ENCODE measurements at places on chromosomes 7 and 10.

DNA sequence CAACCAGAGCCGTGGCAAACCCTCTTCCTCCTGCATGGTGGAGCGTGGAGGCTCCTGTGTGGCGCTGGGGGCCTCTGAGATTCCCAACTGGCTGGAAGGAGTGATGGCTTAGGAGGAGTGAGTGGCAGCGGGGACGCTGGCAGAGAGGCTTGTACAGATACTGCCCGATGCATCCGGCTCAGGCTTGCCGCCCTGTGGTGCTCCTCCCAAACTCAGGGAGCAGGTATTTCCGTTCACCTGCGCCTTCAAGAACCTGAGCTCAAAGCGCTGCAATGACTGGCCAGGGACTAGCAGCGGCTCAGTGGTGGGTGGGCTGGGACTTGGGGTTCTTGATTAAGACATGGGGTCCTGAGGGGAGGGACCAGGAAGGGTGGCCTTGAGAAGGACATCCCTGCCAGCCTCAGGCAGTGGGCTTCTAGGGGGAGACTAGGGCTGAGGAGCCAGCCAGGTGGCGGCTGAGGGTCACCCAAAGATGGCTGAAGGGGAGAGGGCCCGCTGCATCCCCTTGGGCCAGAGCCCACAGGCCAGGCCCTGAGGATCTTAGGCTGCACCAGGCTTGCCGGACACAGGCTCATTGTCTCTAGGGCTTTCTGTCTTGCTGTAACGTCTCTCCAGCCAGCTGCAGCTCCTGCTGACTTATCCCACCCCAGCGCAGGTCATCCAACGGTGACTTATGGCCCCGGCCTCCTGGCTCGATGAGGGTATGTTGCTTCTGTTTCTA is 3.2 kb downstream of the ZNF775 start:
- DNase-seq = no peak

- no peak for DNase-seq
Observed at GRCh38 chr10:78860260-78860914, 208.4 kb upstream of the ZMIZ1 start.

GRCh38 chr7:133360201-133360600 is 107.3 kb downstream of the EXOC4 start:
- DNase-seq = no peak

GRCh38 chr7:33849971-33850559 is 55.3 kb upstream of the BMPER start:
- DNase-seq = no peak

DNA sequence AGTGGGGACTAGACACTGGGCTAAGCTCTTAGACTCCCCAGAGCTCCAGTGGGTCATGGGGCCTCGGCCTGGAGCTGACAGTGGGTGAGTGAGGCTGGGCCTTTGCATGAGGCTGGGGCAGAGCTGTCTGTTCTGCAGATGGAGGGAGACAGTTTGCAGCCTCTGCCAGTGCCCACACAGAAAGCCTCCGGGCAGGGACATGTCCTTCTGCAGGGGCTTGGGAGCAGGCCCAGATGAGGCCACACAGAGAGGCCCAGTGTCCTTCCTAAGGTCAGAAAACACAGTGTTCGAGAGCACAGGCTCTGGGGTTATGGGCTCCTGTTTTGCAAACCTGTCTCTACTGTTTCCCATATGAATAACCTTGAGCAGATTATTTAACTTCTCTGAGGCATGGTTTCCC is 25.1 kb upstream of the HK1 start:
- no peak for DNase-seq

DNA sequence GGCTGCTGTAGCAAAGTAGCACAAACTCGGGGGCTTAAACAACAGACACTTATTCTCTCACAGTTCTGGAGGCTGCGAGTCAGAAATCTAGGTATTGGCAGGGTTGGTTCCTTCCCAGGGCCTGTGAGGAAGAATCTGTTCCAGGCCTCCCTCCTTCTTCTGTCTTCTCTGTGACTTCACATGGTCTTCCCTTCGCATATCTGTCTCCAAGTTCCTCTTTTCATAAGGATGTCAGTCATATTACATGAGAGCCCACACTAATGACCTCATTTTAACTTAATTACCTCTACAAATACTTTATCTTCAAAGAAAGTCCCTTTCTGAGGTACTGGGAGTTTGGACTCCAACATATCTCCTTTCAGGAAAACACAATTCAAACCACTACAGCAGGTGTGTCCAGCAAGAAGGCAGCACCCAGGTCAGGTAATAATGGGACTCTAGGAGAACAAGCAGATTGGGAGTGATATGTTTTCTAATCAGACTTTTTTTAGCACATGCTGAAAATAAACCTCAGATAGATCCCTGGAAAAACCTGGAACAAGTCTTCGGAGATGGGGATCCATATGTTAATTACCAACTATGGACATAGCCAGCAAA is 11.7 kb downstream of the CREB5 start:
- DNase-seq = no peak

DNA sequence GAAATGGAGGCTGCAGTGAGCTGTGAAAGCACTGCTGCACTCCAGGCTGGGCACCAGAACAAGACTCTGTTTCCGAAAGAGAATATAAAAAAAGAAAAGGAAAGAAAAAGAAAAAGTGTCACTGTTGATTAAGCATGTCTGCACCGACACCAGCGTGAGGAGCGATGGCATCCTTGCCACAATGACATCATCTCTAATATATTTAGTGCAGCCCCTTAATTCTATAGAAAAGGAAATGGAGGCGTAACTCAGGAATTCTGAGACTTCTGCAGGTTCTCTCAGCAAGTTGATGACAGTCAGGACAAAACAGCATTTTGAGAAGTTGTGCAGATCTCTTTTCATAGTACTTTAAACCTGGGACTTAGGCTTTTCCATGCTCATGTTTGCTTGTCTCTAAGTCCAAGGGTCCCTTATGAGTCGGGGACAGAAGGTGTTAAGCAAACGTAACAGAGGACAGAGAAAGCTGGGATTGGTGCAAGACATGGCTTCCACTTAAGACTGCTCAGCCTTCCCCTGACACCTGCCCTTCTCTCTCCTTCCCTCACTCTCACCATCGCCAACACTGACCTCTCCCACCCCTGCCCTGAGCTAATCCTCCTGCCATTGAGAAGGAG is 16.9 kb upstream of the ANKRD1 start:
- DNase-seq = no peak

DNA sequence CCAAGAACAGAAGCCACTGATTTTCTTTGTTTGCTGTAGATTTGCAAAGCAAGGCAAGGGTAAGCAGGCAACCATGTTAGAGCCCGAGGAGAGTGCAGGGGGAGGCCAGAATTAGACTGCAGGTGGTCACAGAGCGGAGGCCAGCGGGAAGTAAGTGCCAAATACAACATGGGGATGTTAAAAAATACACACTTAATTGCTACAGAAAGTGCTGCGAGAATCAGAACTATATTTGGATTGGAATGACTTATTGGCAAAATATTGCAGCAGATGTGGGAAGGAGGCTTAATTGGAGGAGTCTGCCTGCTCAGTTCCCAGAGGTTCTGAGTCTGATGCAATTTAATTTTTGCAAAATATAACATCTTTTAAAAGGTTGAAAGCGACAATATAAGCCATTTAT is 49.7 kb upstream of the ADCY1 start:
- no peak for DNase-seq

DNA sequence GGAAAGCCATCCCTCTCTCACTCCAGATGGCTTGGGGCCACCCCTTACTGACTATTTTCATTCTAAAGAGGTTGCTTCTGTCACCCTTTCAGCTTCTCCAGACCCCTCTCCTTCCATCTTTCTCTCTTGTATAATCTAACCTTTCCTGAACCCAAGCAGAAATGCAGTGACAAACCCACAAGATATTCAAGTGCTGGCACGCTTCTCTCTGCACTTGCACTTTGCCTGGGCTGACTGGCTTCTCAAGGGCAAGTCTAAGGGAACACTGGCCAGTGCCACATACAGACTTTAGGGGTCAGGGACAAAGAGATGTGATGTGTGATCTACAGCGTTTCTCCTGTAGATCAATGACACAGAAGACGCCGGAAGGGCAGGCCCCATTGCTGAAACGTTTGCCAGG is 150.4 kb upstream of the LANCL2 start:
- DNase-seq = no peak

DNA sequence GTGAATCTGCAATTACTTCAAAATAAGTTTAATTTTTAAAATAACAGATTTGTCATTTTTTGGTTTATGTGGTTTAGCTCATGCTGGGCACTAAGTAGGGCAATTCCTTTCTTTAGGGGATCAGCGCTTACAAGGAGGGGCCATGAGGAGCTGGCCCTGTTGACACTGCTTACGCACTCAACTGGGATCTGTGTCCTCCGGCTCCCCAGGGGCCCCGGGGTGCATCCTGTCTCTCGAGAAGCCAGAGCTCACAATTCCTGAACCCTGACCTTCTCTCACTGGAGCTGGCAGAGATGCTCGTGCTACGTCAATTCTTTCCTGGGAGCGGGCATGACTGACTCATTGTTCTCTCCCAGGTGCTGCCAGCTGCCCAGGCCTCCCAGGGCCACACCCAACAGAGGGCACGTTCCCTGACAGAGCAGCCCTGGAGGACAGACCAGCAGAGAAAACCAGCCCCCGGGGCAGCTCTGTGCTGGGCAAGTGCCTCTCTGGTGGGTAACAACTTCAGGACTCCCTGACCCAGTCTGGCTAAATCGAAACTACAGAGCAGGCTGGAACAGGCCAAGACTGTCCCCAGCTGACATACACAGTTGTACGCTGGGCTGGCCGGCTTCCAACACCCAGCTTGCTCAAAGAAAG is 36.8 kb downstream of the CTBP2 start:
- DNase-seq = peak; percentile 90

- no peak for DNase-seq
Observed at GRCh38 chr7:12469568-12469967, 65.9 kb upstream of the VWDE start.

- DNase-seq = no peak
Observed at GRCh38 chr10:23479798-23480473, 41.1 kb downstream of the OTUD1 start.

DNA sequence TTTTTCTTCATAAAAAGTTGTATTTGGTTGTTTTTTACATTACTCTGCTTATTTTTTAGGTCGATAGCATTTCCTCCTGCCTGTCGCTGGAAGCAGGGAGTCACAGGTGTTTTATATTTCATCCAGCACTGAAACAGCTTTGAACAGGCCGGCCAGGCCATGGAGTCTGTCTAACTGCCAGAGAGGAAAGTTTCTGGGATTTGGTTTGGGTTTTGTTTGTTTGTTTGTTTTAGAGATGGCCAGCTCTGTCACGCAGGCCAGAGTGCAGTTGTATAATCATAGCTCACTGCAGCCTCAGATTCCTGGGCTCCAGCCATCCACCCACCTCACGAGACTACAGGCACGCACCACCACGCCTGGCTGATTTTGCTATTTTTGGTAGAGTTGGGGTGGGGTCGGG is 23.4 kb downstream of the PROSER2 start:
- DNase-seq = no peak

DNA sequence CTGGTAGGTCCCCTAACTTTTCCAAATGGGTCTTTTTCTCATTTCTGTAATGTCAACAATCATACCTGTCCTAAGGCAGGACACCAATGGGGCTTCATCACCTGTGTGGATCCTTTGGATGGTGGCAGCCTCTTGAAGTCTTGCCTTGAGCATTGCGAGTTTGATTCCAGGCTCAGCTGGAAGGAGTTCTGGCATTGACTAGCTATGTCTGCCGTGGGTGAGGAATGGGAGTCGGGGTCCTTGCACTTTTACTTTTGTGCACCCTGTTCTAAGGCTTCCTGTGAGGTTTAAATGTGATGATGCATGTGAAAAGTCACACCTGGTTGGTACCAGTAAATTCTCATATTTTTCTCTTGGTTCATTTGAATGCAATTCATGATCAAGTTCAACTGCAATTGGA is 55.9 kb upstream of the CTBP2 start:
- no peak for DNase-seq

DNA sequence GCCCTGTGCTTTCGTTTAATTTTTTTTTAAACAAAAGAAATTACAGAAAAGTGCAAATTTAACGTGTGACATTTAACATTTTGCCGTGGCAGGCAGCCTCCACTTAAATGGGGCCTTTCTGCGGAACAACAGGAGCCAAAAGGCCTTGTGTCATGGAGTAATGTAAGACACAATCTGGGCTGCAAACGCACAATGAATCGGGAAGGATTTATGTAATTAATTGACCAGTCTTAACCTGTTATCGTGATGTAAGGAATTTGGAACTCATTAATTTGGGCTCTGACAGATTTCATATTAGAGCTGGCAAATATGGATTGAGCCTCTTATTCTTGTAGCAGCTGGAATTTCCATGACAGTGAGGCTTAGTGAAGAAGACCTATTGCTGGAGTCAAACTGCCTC is 86.4 kb downstream of the SNX10 start:
- DNase-seq = no peak

- DNase-seq = peak; percentile 61
Observed at GRCh38 chr10:96832721-96833219, 672 bp downstream of the LCOR start.

- no peak for DNase-seq
Observed at GRCh38 chr7:158008267-158008666, 579.4 kb downstream of the PTPRN2 start.

DNA sequence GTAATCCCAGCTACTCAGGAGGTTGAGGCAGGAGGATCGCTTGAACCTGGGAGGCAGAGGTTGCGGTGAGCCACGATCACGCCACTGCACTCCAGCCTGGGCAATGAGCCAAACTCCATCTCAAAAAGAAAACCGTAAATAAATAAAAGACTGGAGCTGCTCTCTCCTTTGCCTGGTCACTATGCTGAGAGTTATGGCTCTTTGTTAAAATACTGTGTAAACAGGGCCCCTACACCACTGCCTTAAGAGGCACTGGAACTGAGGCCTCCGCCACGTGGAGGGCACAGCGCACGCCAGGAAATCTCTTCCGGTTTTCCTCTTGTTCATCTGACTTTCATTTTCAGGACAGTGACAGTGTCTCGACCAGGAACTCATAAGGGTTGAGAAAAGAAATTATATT is 123.3 kb downstream of the PAXIP1 start:
- no peak for DNase-seq

DNA sequence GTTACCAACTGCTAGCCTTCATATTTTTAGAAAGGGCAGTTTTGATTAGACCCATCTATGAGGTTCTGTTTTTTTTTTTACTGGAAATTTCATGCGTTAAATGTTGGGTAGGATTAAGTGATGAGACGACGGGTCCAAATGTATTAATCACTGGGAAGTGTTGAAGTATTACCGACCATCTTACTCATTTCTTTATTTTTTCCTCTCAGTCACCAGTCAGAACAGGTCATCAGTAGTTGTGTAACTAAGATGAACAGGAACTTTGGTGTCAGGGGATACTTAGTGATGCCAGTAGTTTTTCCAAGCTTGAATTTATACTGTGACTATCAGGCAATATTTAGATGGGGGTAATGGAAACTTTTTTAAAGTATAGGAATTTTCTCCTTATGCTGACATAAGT is 14.2 kb downstream of the TFAM start:
- no peak for DNase-seq

- DNase-seq = no peak
Observed at GRCh38 chr7:135994466-135995205, 17.5 kb upstream of the MTPN start.

All from NCI-H460 (cell line).